ENCODE measurements at places on chromosomes 1 and 21.

DNA sequence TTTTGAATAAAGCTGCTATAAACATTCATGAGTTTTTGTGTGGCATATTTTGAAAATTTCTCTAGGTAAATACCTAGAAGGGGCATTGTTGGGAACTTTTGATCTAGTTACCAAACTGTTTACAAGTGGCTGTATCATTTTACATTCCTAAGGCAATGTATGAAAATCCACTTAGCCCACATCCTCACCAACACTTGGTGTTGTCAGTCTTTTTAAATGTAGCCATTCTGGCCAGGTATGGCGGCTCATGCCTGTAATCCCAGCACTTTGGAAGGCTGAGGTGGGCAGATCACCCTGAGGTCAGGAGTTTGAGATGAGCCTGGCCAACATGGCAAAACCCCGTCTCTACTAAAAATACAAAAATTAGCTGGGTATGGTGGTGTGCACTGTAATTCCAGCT lies 5.9 kb upstream of the KCNE2 start:
- DNase-seq, result no peak

DNA sequence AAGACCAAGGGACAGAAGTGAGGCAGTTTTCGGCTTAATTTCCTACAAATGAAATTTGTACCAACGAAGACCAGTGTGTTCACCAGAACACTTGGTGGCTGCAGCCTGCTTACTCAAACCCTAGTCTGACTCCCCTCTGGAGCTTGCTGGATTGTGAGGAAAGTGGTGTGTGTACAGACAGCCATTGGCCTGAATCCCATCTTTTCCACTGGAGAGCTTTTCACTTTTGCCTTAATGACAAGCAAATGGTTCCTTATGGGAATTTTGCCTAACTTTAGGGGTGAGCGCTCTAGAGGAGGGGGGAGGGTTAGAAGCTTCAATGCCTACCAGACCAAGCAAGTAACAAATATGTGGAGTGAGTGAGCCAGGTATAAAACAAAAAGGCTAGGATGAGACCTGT lies 17.3 kb downstream of the METTL13 start:
- no peak for DNase-seq

DNA sequence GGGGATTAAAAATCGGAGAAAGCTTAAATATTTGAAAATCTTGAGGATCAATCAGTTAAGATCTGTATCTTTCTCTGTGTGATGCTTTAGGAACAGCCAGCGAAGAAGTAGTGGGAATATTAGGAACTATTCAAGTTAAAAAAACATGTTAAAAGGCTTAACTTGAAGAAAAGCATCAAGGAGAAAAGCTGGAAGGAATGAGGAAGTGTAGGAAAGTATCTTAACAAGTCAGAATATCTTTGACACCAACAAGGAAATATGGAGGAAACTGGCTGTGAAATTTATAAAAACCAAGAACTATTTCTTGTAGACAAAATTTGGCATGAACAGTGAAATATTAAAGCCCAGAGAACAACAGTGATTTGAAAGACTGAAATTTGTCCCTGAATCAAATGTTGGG lies 60.4 kb downstream of the ATF6 start:
- DNase-seq, result no peak

DNA sequence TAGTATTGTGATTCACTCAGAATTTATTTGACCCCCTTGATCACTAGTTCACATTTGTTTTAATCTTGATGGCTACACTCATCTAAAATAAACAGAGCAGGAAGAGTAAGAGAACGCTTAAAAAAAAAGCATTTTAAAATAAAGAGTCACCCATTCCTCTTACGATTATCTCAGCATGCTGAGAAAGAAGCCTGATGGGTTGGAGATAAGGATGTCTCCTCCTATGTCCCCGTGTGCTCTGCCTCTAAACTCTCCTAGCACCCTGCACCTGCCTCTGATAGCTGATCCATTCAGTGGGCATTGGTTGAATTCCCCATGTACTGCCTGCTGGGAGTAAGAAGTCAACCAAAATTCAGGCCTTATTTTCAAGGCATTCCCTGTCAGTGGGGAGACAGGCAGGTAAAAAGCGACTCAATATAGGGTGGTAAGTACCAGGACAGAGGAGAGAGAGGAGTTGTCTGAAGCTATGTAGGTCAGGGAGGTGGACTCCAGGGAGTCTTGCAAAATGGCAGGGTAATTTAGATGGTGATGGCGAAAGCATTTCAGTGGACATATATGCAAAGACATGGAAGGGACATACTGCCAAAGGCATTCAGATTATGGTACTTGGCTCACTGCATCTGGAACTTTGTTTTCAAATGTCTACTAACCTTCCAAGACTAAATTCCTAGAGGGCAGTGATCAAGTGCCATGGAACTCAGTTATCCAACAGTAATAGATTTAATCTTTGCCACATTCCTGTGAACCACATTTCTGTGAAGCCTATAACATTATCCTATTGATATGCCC lies 18.4 kb downstream of the ELAVL4 start:
- DNase-seq, result no peak

DNA sequence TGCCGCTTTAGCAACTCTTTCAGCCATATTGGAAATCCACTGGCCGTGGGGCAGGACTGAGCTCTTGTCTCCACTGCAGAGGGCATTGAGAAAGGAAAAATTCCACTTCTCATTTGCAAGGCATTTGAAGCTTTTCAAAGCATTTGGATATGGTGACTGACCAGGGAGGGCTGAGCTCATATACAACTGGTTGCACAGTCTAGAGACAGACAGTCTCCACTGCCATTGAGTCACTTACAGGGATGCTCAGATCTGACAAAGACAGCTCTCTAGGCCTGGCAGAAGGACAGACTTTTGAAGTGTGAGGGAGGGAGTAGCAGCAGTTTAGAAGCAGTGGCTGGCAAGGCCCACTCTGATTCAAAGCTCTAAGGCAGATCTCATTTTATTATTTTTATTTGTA lies 24.2 kb downstream of the NCF2 start:
- no peak for DNase-seq

DNA sequence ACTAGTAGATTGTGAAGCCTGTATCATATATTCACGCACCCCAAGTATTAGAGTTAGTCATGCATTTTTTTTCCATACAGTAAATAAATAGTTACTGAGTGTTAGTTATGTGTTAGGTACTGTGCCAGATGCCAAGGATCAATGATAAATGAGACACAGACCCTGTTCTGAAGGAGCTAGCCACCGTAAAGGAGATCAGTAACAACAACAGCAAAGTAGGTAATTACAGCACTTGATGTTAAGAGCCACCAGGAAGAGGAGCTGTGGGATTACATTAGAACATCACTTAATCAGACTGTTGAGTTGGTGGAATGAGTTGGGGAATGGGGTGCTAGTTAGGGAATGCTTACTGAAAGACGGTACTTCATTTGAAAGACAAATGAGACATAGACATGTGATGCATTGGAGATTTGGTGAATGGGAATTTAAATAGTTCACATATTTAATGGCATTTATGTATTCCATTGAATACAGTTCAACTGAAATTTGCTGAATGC lies 21.0 kb downstream of the PRKAA2 start:
- DNase-seq, result no peak

GRCh38 chr1:24770881-24771280 lies 25.6 kb downstream of the CLIC4 start:
- no peak for DNase-seq

- DNase-seq, result no peak
Observed at GRCh38 chr21:35559829-35560225, 500.5 kb downstream of the SETD4 start.

GRCh38 chr1:67683766-67684525 lies 1.1 kb upstream of the GADD45A start:
- no peak for DNase-seq

DNA sequence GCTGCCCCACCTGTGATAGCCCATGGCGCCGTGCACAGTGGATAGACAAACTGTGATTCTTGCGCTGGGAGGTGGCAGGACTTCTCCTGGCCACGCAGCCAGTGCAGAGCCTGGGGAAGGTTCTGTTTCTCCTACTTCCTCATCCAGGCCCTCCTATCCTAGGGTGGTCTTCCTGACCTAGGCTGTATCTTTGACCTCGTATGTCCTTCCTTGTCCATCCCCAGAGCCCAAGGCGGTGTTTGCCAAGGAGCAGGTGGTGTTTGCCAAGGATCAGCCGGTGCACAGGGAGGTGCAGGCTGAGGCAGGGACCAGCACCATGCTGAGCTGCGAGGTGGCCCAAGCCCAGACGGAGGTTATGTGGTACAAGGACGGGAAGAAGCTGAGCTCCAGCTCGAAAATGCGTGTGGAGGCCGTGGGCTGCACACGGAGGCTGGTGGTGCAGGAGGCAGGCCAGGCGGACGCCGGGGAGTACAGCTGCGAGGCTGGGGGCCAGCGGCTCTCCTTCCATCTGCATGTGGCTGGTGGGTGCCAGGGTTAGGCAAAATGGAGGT lies 63.9 kb downstream of the OBSCN start:
- DNase-seq, result no peak

- no peak for DNase-seq
Observed at GRCh38 chr1:247409869-247410544, 6.0 kb upstream of the NLRP3 start.

- no peak for DNase-seq
Observed at GRCh38 chr1:37434292-37435225, 39.8 kb upstream of the ZC3H12A start.

GRCh38 chr21:31880816-31881215 lies 8.0 kb downstream of the HUNK start:
- DNase-seq, result no peak

DNA sequence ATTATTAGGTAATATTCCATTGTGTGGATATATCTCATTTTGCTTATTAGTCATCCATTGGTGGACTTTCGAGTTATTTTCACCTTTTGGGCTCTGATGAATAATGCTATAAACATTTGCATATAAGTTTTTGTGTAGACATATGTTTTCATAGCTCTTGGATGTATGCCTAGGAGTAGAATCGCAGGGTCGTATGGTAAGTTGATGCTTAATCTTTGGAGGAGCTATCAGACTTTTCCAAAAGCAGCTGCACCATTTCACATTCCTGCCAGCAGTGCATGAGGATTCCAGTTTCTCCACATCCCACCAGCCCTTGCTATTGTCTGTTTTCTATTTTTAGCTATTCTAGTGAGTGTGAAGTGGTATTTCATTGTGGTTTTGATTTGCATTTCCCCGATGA lies 120.3 kb upstream of the TMEM51 start:
- peak; percentile 49 for DNase-seq

GRCh38 chr1:92975551-92976232 lies 14.4 kb upstream of the DIPK1A start:
- DNase-seq, result no peak

- no peak for DNase-seq
Observed at GRCh38 chr1:17109892-17110554, 9.2 kb downstream of the PADI2 start.

DNA sequence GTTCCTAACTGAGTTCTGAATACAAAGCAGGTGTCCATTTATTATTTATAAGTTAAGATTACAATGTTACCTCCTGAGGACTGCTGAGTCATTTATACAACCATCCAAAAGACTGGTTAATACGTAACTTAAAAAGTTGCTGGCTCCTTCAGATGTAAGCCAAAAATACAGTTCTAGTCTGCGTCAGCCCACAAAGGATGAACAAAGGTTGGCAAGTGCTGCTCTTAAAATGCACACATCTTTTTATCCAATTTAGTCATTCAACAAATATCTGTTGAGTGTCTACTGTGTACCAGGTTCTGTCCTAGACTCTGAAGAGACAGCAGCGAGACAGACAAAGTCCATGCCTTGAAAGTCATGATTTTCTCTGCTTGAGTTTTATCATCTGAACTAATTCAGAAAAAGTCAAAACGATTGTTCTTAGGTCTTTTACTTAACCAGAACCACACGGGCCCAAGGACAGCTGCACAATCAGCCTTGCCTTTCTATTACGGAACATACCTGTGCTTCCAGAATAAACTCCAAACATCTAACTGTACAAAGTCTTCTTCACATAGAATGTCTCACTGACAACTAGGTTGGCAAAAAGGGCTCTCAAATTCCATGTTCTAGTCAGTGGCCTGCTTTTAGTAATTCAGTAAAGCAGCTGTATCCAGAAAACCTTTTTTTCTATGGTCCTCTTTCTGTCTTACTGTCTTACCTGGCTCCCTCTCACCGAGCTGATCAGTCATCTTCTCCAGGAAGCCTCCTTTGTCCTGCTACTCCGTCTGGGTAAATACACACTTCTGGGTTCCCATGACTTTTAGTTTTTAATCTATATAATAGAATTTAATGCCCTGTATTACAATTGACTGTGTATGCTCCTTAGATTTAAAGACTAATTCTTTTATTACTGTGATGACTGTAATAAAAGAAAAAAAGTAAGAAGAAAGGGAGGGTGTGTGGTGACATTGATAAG lies 15.5 kb upstream of the CNN3 start:
- DNase-seq, result peak; percentile 98

GRCh38 chr1:53689736-53690326 lies 49.1 kb downstream of the GLIS1 start:
- no peak for DNase-seq

DNA sequence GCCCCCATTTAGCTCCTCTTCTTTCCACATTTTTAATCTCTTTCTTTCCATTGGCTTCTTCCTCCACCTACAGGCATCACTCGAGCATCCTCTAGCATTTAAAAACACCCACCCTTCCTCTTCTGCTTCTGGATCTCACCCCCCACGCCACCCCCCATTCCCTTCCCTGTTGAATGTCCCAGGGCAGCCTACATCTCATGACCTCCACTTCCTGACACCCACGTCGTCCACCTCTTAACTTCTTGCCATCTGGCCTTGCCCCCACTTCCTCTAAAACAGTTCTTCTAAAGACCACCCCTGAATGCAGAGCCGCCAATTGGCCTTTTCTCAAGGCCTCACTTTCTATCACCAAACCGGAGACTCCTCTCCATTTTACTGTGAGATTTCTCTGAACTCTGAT lies 6.1 kb upstream of the ETNK2 start:
- no peak for DNase-seq

GRCh38 chr21:24183077-24183476 lies 1424.2 kb downstream of the MRPL39 start:
- DNase-seq, result no peak

- DNase-seq, result no peak
Observed at GRCh38 chr21:45150638-45151131, 76.3 kb downstream of the ADARB1 start.

- no peak for DNase-seq
Observed at GRCh38 chr1:5731110-5731423, 261.2 kb downstream of the NPHP4 start.

DNA sequence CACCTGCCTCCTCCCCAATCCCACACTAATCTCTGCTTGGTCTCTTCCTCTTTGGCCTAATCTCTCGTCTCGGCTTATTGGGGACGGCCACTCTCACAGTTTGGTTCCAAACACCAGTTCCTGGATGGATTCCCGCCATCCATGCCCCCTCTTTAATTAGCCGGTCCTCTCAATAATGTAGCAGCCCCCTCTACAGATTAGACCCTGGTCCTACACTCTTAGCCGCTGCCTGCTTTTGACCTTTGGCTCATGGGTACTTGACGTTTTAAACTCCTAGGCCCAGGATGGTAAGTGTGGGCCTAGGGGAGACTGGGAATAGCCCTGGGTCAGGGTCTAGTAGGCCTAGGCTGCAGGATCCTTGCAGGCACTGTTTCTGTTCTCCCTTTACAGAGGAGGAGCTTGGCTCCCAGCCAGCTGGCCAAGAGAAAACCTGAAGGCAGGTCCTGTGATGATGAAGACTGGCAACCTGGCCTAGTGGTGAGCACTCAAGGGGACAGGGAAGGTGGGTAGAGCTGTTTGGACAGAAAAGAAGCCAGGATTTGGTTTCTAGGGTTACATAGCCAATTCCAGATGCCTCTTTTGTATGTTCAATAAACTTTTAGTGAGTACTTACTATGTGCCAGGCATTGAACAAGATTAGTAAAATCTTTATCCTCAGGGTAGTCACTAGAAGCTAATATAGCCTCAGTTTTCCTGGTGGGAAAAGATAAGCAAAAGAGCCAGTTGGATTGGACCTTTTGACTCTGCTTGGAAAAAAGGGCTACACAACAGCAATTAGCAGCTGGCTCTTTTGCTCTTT lies 758 bp downstream of the RAD54L start:
- DNase-seq, result peak; percentile 19

GRCh38 chr1:244576259-244576892 lies 76.5 kb upstream of the DESI2 start:
- DNase-seq, result no peak
